ENCODE measurements at places on chromosomes 7 and 10. TPM values are rescaled to one million over a fixed set of nuclear protein-coding genes. Genes with fewer than 3 reads are reported as not detected.

GRCh38 chr7:36287371-36288241, 102.1 kb upstream of the ANLN start:
- DNase-seq, result no peak

GRCh38 chr7:30163231-30163894, 28.6 kb downstream of the MTURN start:
- no peak for DNase-seq

DNA sequence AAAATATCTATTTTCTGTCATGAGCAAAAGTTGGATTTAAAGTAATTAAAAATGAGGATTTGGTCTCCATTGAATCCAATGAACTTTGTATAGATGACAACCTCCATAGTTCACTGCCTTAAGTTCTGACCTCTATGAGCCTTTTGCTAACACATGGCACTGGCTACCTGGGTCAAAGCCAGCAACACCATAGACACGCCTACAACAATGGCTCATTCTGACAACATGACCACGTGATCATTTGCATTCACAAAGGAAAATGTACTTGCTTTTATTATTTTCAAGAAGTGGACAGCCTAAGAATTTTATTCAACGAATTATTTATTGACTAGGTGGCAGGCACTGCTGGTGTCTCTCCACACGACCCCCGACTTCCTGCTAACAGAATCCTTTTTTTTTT, 90.6 kb downstream of the CARD11 start:
- DNase-seq, result no peak

The NPSR1 gene
- total RNA-seq, result not detected

The LANCL2 gene
- 7.9 TPM for total RNA-seq

Data from left ventricle myocardium inferior (tissue), 1 donor.